ENCODE measurements at places on chromosomes 4 and X. TPM values are rescaled to one million over a fixed set of nuclear protein-coding genes. Genes with fewer than 3 reads are reported as not detected.

- DNase-seq: no peak
These were observed 349.0 kb downstream of the PCDH7 start for GRCh38 chr4:31069151-31069550.

DNA sequence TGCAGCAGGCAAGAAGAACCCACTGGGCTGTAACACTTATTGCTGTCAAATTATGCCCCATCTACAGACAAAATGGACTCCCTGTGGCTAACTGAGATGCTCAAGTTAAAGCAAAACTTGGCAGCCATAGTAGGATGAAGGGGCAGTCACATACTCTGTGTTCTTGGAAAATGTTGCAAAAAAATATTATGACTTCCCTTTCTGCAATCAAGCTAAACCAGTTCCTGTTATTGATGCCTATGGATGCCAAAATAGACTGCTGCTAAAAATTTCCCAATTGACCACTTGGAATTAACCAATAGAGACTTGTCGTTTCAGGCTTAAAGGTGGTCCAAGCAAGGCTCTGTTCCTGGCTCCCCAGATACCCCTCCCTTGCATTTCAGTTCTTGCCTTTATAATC is 49.5 kb downstream of the IQCM start:
- DNase-seq: no peak

RRH gene
- total RNA-seq: 0.42 TPM

PABPC4L gene
- not detected for total RNA-seq

Data from HCT116 (cell line).